ENCODE measurements at places on chromosomes 1 and 21.

DNA sequence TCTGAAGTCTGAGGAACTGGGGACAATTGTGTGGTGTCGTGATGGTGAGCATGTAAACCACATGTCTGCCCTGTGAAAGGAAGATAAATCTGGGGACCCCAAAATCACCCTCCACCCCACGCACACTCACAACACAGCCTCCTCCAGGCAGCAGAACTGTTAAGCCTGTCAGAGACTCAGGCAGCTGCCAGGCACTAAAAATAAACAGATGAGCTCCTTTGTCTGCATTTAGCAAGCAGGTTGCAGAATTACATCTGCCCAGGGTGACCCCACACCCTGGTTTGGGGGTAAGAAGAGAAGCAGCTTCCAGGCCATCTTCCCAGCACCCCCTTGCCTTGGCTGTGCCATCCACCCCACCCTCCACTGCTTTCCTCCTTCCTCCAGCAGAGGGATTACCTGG, 119.1 kb upstream of the RUNX3 start:
- no peak for DNase-seq

- no peak for DNase-seq
Observed at GRCh38 chr1:51525295-51525694, 6.2 kb upstream of the EPS15 start.

- no peak for DNase-seq
Observed at GRCh38 chr21:28345934-28346333, 646.7 kb downstream of the LTN1 start.

- DNase-seq = no peak
Observed at GRCh38 chr1:114490274-114490693, 20.7 kb downstream of the TRIM33 start.

GRCh38 chr1:52523376-52523775, 29.5 kb downstream of the TUT4 start:
- no peak for DNase-seq

GRCh38 chr1:196063952-196064351, 544.3 kb downstream of the KCNT2 start:
- no peak for DNase-seq

GRCh38 chr1:112172294-112172882, 182.9 kb upstream of the KCND3 start:
- DNase-seq = no peak

- no peak for DNase-seq
Observed at GRCh38 chr1:201016211-201016651, 7.3 kb downstream of the KIF21B start.

GRCh38 chr1:203112475-203112874, 15.1 kb upstream of the ADORA1 start:
- no peak for DNase-seq

DNA sequence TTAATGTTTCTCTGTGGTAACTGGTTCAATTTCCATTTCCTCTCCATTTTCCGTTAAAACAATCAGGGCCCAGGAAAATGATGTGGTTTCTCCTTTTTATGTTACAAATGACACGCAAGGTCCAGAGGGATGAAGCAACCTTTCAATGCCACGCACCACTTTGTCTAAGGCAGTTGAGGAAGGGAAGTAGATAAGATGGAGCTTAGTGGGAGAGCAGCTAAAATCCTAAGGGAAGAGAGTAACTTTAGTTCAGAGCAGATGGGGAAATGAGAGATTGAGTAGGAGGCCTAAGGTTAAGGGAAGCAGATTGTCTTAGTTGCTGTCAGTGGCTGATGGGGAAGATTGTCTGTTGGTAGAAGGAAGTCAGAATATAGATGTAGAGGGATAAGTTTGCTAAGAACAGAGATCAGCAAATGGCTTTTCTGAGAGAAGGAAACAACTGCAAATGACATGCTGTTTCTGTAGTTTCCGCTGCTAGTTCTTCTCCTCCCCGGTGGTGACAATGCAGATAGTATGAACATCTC, 660 bp downstream of the CD1C start:
- no peak for DNase-seq

DNA sequence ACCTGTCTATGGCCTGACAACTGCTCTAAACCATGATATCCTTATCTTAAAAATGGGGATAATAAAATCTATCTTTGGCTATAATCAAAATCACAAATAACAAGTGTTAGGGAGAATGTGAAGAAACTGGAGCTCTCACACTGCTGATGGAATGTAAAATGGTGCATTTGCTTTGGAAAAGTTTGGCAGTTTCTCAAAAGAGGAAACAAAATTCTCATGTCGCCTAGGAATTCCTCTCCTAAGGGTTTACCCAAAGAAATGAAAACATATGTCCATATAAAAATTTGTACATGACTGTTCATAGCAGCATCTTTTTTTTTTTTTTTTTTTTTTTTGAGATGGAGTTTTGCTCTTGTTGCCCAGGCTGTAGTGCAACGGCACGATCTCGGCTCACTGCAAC, 64.3 kb downstream of the ZNF281 start:
- no peak for DNase-seq

GRCh38 chr21:34112316-34113033, 39.1 kb downstream of the MRPS6 start:
- no peak for DNase-seq

- no peak for DNase-seq
Observed at GRCh38 chr1:155479205-155479604, 83.4 kb downstream of the ASH1L start.

- no peak for DNase-seq
Observed at GRCh38 chr1:156128654-156129597, 14.4 kb downstream of the LMNA start.

GRCh38 chr1:229170778-229171505, 100.0 kb upstream of the RAB4A start:
- no peak for DNase-seq

- no peak for DNase-seq
Observed at GRCh38 chr1:25356848-25357247, 18.7 kb downstream of the TMEM50A start.

GRCh38 chr1:21270086-21270689, 20.1 kb downstream of the ECE1 start:
- peak; percentile 63 for DNase-seq

DNA sequence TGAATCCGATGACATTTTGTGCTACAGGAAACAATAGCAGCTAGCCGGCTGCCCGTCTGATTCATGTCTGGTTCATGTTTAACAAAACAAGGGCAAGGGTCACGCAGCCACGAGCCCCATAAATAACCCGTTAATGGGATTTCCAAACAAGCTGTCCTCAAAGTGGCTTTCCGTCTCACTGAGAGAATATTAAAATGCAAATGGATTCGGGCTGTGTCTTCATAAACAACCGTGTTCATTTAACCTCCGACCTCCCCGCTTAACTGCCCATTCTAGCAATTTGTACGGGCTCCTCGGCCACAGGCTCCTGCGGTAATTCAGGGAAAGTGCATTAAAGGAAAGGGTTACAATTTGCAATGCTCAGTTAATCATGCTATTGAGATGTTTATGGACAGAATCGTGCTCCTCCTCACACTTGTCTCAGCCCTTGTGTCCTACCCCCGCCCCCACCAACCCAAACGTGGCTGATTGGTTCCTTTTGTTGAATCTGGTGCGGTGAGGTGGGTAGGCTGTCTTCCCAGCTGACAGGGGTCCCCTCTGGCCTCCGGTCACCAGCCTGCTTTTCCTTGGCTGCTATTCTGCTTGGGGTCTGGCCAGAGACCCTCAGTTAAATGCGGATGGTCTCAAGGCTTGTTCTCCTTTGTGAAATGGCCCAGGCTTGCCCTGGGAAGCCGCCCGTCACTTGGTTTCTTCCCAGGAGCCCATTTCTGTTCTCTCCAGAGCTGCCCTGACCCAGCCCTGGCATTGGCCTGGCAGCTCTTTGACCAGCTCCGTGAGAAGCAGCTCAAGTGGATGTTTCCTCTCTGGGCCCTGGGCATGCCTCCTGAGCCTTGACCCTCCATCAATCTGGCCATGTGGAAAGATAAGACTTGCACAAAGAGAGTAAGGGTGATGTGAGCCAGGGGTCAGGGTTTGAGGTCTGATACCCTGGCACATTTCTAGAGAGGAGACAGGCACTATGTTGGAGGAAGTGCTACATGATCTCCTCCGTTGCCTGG, 200.7 kb upstream of the POU3F1 start:
- no peak for DNase-seq

DNA sequence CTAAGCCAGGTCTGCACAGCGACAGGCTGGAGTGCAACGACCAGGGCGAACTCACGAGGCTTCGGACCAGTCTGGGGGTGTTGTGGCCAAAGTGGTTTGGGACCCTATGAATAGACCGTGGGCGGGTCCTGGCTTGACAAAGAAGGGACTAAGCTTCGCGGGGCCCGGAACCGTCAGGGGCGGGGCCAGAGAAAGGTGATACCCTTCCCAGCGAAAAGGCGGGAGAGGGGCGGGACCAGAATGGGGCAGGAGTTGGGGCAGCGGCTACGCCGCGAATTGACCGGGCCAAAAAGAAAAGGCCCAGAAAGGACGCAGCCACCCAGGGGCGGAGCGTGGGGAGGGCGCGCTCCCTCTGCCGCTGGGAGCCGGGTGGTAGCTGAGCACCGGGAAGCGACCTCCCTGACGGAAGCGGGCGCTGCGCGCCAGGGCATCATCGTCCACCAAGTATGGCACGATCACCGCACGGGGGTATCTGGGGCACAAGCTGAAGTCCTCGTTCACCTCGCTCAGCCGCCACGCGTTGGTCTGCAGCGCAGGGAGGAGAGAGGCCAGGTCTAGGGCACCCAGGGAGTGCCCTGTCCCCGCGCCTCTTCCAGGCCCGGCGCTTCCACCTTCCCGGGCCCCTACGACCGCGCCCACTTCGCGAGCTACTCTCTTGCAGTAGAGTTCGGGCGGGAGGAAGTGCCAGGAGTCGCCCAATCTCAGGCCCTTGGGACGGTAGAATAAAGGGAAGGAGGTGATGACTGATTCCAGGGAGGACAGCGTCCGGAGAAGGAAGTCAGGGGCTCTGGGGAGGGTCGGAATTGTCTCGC, 6.7 kb upstream of the FAM167B start:
- peak; percentile 39 for DNase-seq

DNA sequence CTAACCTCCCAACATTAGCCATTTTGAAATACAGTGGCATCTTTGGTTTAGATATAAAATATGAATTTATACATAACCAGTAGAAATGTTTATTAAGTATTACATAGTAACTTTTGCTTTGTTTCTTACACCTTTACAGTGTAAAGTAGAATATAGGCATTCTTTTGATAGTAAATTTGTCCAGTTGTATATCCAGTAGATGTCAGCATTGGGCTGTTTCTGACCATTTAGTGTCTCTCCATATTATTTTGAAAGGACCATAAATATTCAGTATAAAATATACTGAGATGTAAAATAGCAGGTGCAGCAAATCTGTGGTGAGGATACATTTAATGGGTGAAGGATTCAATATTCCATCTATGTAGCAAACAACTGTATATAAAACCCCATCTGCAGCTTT, 115.8 kb upstream of the ZRANB2 start:
- DNase-seq = no peak

DNA sequence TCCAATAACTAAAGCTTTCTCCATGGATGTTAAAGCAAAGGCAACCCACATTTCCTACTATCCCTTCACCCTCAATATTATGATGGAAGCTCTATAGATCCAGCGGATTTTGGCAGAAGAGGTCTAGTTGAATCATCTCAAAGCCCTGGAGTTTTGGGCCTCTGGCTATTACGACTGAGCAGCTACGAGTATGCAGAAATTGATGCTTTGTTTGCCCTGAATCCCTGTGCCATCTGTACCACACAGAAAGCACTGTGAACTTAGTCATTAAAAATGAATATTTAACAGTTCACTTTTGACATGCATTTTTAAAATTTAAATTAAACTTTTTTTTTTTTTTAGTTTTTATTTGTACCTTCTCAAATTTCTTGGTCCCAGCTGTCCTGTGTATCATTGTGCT, 705.4 kb upstream of the PTBP2 start:
- DNase-seq = no peak

GRCh38 chr1:9062021-9062471, 7.4 kb downstream of the SLC2A5 start:
- no peak for DNase-seq

DNA sequence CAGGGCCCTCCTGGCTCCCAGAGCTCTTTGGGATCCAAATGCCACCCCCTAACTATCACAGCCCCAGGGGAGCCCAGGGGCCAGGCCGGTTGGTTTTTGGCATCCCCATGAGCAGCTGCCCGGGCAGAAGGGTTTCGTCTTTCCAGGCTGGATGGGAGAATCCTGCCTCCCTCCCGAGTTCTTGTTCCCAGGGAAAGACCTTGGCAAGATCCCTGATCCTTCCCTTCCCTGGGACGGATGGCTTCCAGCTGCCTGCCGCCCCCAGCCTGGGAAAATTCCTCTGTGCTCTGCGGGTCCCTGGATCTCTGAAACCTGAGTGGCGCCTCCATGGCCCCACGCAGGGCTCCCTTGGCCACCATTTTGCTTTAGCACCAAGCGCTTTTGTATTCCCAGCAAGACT, 55.6 kb downstream of the TAS1R2 start:
- no peak for DNase-seq

DNA sequence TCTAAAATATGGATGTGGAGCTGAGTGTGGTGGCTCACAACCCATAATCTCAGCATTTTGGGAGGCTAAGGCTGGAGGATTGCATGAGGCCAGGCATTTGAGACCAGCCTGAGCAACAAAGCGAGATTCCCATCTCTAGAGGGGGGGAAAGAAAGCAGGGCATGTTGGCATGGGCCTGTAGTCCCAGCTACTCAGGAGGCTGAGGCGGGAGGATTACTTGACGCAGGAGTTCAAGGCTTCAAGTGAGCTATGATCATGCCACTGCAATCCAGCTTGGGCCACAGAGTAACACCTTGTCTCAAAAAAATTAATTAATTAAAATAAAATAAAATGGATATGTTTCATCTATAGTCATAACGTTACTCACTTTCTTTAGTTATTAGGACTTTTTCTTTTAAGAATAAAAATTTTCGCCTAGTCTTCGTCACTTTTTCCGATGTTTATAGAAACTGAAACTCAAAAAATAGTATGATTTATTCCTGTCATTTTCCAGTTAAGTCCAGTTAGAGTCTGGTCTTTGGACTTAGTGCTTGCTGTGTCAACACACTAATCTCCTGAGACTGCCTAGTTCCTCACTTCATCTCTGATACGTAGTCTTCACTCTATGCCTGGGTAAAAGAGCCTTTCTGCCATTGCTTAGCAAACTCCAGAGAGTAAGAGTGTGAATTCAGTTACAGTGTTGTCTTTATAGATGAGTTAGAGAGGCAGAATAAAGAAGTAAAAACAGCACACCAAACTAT, 28.0 kb downstream of the IARS2 start:
- no peak for DNase-seq

GRCh38 chr1:115158181-115158580, 68.9 kb upstream of the TSPAN2 start:
- DNase-seq = no peak

GRCh38 chr1:59597420-59598119, 217.2 kb upstream of the HOOK1 start:
- DNase-seq = no peak

All from stimulated activated CD8-positive, alpha-beta memory T cell treated with anti-CD3 and anti-CD28 coated beads, Interleukin-4, amount 100 ng/mL, for 1 hour (primary cell).